Epithelial cell of prostate (primary cell): ENCODE measurements at places on chromosomes 2 and 18.

- no peak for DNase-seq
Measured at GRCh38 chr2:55151733-55152433, 80.2 kb downstream of the CLHC1 start.

DNA sequence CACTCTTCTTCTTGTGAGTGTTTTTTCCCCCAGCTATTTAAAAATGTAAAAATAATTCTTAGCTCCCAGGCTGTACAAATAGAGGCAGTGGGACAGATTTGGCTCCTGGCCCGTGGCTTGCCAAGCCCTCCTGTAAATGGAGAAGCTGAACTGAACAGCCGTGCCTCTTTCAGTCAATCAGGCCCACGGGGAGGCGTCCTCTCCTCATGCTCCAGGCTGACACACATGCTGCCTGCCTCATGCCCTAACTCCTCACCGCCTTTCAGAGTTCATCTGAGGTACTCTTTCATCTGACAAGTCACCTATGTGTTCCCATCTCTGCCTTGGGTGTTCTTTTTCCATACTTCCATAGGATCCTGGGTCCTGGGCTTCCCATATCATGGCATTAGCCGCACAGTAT lies 58.9 kb downstream of the BMP10 start:
- DNase-seq = no peak

GRCh38 chr2:62486439-62486765 lies 19.6 kb downstream of the TMEM17 start:
- DNase-seq = no peak

GRCh38 chr2:207606399-207606798 lies 18.8 kb downstream of the METTL21A start:
- DNase-seq = no peak

DNA sequence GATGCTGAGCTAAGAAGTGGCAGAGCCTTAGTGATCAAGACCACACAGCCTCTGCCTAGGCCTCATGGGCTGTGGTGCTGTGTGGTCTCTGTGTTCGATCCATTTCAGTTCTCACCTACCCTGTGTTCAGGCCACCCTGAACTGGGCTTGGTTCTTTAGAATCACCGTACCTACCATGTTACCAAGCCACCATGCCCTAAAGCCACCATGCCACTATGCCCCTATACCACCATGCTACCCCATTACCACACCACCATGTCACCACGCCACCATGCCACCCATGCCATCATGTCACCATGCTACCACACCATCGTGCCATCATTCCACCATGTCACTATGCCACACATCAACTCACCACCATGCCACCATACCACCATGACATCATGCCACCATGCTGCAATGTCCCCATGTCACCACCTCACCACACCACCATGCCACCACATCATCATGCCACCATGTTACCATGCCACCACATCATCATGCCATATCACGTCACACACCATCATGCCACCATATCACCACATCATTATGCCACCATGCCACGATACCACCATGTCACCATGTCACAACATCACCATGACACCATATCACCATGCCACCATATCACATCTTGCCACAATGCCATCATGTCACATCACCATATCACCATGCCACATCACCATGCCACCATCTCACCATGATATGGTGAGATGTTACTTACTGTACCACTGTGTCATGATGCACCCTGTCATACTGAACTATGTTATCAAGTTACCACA lies 191.0 kb upstream of the ARL4C start:
- DNase-seq = no peak

DNA sequence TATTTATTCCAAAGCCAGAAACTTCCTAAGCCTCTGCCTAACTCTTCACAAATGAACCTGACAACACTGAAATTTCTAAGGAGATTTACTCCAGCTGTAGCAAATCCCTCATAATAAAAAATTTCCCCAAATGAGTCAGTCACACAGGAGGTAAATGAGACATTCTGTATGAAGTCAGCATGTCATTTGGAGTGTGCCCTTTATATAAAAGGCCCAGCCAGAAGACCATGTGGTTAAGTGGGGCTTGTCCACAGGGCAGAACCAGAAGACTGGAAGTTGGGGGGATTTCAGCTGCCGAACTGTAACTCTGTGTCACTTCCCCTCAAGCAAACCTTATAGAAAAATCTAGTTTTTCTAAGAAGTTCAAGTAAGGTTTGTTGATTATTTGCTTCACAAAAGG lies 30.2 kb downstream of the NRP2 start:
- no peak for DNase-seq

- DNase-seq = no peak
Measured at GRCh38 chr2:3491716-3492474, 27.4 kb downstream of the ADI1 start.

- DNase-seq = no peak
Measured at GRCh38 chr2:143264851-143265250, 135.6 kb downstream of the ARHGAP15 start.

DNA sequence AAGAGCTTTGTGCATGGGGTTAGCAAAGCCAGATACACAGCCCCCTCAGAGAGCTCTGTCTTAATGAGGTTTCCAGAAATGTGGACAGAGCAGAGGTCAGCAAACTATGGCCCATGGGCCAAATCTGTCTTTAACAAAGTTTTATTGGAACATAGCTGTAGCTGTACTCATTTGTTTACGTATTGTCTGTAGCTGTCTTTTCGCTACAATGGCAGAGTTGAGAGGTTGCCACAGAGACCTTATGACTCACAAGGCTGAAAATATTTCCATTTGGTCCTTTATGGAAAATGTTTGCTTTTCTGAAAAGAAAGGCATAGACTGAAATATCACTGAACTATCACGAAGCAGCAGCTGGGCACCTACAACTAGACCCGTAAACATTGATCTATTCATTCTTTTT lies 841.8 kb downstream of the SLC4A3 start:
- no peak for DNase-seq

GRCh38 chr2:165547900-165548299 lies 78.4 kb downstream of the CSRNP3 start:
- no peak for DNase-seq

DNA sequence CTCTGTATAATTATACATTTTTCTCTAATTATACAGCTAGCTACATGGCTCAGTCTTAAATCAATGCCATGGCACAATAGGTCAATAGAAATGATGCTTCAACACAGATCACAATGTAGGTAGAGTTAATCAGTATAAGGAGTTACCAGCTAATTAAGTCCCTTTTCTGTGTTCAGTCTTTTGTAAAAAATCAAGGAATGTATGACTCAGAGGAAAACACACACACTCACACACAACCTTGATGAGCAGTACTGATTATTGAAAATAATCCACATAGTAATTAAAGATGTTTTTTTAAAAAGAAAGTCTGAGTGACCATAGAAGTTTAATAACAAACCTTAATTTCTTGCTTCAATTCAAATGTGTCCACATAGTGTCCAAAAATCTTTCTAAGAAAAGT lies 691.3 kb downstream of the LRP1B start:
- no peak for DNase-seq

GRCh38 chr2:128579825-128580224 lies 261.2 kb upstream of the HS6ST1 start:
- no peak for DNase-seq

- no peak for DNase-seq
Measured at GRCh38 chr2:75356865-75357264, 157.5 kb upstream of the TACR1 start.

GRCh38 chr2:118569876-118570535 lies 277.4 kb downstream of the EN1 start:
- DNase-seq = no peak

DNA sequence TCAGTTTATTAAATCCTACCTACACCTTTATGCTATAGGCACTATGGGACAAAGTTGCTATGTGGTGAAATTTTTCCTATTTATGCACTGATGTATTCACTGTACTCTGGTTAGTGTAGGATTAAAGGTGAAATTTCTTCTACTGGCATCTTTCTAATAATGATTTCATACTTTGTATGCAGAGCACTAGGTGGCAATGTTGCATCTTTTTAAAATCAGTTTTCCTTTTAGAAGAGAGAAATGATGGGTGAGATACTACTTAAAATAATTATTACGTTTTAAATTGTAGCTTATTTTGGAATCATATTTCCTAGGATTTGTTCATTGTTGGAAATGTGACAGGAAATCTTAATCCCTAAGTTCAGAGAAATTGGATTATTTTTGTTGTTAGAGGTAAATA lies 150.9 kb downstream of the CD8B2 start:
- DNase-seq = no peak

DNA sequence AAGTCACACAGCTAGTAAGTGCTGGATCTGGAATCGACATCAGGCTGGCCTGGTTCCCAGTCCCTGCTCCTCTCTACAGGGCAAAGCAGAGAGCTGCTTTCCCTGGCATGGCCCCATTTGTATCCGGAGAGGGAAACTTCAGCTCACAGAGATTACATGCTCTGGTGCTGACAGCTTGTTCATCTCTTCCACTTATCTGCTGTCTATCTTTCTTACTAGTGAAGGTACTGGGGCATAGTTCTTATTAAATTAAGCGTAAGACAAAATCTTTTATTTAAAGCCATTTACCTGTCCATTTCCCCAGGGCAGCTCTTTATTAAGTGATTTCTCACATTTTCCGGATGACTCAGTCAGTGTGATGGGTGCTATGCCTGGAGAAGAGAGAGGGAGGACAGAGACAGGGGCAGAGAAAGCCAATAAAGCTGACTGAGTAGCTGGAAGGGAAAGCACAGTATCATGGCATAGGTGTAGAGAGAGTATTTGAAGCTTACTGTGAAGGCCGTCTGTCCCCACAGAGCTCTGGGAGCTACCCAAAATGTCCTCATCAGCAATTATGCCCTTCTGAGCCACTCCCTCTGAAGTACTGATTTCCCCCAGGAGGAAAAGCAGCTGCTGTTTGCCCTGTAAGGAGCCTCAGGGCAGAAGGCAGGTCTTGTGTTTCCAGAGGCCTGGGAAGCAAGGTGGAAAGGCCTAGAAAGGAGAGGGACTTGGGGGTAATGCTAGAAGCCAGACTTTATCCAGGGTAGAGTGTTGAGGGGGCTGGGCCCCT lies 44.1 kb upstream of the EPAS1 start:
- DNase-seq = no peak

- DNase-seq = no peak
Measured at GRCh38 chr2:56981554-56981953, 797.8 kb downstream of the CCDC85A start.

DNA sequence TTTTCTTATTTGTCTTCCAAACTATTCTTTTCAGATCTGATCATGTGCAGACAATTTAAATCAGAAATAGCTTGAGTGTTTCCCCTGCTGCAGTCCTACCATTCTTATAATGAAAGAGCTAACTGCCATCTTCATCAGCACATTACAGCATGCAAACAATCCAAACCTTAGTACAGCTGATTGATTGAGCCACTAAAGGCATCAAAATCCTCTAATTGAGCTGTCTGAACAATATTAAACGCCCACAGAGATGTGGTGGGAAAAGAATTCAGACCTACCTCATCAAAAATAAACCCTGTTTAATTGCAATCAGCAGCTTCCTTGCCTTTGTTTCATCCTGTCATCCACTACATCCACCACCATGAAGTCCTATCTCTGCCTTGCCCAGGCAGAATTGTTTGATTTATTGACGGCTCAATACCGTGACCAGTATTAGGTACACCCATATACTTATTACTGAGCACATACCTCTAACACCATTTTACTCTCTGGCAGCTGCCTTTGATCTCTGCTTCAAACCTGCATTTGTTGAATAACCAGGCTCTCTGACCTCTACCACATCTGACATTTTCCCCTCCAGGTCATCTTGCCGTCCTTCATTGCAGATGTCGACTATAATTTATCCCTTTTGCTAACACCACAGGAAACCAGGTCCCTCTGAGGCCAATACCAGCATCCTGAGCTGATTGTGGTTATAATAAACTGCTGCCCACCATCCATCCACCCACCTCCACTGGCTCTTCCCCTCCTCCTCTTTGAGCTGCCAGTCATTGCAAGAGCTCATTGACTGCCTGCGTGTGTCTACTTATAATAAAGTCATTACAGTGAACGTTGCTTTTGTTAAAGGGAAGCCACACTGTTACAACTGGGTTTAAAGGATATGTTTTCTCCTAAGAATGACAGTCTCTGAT lies 78.5 kb downstream of the RBM43 start:
- no peak for DNase-seq

GRCh38 chr18:27712066-27712465 lies 464.9 kb downstream of the CDH2 start:
- no peak for DNase-seq

DNA sequence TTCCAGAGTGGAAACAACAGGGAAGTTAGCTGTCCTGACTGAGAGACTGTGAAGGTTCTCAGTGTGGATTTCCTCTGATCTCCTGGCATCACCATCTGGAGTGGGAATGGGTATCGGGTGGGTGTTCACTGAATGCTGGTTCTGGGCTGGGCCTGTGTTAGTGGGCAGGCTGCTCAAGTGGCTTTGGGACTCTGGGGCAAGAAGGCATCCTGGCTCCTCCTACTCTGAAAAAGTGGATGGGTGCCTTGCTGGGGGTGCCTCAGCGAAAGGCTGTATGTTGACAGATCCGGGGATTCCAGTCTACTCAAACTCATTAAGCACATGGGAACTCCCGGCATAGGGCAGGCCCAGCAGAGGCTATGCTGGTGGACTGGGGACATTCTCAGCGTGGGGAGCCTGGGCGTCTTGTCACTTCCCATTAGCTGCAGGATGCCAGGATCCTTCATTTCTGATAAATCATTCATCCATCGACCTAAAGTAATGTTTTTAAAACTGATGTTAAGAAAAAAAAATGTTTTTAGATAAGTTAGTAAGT lies 27.5 kb upstream of the CHRNA1 start:
- no peak for DNase-seq

- peak; percentile 10 for DNase-seq
Measured at GRCh38 chr2:197708331-197708730, 3.2 kb downstream of the MARS2 start.

GRCh38 chr2:71937396-71937795 lies 210.3 kb downstream of the CYP26B1 start:
- DNase-seq = no peak

- DNase-seq = no peak
Measured at GRCh38 chr18:2956056-2956455, 56.9 kb downstream of the LPIN2 start.

- DNase-seq = no peak
Measured at GRCh38 chr2:71100195-71100964, 29.6 kb downstream of the MCEE start.

DNA sequence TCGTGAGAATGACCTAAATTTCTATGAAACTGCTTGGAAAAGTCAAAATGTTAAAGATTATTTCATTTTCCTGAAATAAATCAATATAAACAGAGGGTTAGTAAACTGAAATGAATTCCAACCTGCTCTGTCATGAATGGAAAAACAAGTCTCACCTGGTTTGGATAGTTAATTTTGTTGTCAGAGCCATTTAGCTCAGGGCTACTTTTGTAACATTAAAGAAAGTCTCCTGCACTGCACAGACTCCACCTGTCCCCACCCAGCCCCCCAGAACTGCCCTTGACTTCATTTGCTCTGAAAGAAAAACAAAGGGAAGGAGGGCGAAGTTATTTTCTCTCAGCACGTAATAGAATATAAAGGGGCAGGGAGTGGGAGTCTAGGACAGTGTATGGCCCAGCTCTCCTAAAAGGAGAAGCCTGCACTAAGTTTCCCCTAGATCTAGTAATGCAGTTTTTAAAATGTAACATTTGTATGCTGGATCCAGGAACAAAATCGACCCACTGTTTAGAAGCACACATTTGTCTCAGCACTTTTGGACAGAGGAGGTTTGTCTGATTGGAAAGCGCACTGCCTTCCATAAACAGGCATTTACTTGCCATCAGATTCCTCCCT lies 54.2 kb upstream of the ACSL3 start:
- no peak for DNase-seq
